ENCODE measurements at places on chromosomes 13 and 19. TPM values are rescaled to one million over a fixed set of nuclear protein-coding genes. Genes with fewer than 3 reads are reported as not detected.

Gene SHC2
- 24.0 TPM for total RNA-seq

DNA sequence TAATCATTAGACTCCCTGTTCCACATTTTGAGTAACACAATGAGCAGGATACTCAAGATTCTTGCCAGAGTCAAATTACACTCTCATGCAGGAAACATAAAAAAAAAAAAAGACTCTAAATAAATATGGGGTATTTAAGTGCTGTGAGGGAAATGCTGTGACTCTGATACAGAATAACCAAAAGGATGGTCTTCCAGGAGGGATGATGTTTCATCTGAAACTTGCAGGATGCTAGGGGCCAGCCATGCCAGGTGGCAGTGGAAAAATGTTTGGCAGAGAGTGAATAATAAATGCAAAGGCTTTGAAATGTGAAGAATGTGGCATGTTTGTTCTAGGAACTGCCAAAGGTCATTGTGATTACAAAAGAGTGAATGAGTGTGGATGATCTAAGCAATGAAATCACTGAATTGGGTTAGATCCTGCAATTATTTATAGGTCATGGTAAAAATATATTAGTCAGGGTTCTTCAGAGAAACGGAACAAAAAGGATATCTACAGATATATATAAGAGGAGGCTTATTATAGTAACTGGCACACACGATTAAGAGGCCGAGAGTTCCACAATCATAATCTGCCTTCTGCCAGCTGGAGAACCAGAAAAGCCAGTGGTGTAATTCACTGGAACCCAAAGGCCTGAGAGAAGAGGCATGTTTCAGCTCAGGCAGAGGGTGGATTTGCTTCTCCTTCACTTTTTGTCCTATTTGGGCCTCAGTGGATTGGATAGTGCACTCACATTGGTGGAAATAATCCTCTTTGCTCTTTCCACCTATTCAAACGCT, 1832.8 kb upstream of the MIR17HG start:
- no peak for DNase-seq

GRCh38 chr13:20149762-20150161, 11.1 kb downstream of the GJA3 start:
- no peak for DNase-seq

DNA sequence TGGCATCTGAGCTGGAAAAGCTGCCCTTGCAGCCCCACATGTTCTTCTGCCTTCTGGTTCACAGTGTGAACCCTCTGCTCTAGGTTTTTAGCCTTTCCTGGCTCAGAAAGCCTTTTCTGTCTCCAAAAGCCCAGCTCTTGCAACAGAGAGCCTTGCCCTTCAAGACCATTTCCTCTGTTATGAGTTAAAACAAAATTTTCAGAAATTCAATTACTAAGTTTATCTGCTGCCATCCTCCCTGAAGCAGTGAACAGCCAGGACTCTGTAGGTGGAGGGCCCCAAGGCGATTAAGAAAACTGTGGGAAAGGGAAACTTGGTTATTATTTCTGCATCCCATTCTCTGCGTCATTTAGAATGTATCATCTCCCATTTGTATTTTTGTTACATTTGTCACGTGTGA, 18.8 kb downstream of the FAM124A start:
- no peak for DNase-seq

GRCh38 chr19:45524575-45525129, 17.4 kb downstream of the VASP start:
- DNase-seq, result no peak

- no peak for DNase-seq
Observed at GRCh38 chr19:41434450-41434849, 5.3 kb downstream of the DMAC2 start.

DNA sequence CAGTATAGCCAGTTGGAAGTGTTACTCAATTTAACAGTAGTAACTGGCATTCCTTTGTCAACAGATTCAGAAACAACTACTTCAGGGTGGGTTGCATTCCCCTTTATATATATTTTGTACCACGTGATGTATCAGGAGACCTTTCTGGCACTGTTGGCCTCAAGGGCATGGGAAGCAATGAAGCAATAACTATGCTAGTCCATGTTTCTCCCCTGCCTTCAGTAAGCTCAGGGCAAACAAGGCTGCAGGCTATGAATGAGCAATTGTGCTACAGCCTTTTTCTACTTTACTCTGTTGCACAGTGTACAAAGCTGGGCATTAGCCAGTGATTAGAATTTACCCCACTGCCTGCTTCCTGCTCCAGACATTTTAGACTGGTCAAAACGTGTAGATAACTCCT, 348.8 kb downstream of the GPC5 start:
- DNase-seq, result no peak

- DNase-seq, result no peak
Observed at GRCh38 chr13:24032252-24032651, 128.3 kb upstream of the SPATA13 start.

DNA sequence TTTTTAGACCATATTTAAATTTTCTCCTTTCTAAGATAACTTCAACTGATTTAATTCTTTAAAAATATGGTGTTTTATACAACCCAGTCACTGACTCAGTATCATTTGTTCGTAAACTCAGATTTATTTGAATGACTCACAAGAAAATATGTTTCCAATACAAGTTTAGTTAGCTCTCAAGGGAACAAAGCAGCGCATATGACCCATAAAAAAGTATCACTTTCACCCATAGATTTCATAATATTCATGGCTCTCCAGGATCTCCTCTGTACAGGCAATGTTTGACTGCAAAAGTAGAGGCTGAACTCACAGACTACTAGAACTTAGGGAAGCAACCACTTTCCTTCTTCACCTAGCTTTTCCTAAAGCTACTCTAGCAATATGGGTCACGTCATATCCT, 405.6 kb upstream of the PCDH9 start:
- no peak for DNase-seq

GRCh38 chr19:6103217-6103644, 7.1 kb downstream of the RFX2 start:
- DNase-seq, result peak; percentile 71

DNA sequence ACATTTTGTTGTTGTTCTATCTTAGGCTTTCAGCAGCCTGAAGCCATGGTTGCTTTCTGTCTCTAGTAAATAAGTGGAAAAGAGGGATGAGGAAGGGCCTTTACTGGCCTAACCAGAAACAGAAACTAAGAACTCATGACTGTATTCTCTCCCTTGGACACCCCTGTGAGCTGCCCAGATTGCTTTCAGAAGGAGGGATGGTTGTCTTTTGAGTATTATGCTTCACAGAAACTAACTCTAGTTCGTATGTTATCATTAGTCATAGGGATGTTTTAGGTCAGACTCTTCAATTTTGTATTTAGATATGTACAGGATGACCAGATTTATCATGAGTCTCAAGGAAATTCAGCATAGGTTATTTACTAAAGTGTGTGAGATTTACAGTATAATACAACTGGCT, 17.5 kb downstream of the BORA start:
- no peak for DNase-seq

GRCh38 chr19:52743091-52743490, 8.2 kb upstream of the ZNF611 start:
- DNase-seq, result no peak

- no peak for DNase-seq
Observed at GRCh38 chr13:49354719-49355118, 89.1 kb downstream of the CAB39L start.

GRCh38 chr13:106432636-106433035, 102.8 kb downstream of the EFNB2 start:
- DNase-seq, result no peak

GRCh38 chr13:108777421-108778420, 148.3 kb downstream of the MYO16 start:
- DNase-seq, result no peak

Measured in lower lobe of right lung (tissue), 2 donors.